ENCODE measurements at places on chromosomes 3 and 15.

GRCh38 chr3:48662145-48662752 lies 437 bp downstream of the CELSR3 start:
- DNase-seq, result no peak

DNA sequence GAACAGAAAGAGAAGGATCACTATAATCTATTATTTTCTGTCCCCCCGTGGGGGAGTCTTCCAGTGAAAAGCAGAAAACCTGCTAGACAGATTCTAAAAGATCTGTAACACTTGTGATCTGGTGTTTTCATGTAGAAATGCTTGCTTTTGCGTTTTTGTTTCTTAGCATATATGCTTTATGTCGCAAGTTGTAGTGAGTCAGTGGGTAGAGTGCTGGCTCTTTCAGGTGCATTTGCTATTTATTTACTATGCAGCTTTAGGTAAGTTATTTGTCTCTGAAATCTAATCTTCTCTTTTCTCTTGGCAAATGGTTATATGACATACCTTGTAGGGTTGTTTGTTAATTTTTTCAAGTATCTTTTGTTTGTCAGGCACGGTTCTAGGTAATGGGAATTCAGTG lies 9.4 kb downstream of the AKAP13 start:
- no peak for DNase-seq

DNA sequence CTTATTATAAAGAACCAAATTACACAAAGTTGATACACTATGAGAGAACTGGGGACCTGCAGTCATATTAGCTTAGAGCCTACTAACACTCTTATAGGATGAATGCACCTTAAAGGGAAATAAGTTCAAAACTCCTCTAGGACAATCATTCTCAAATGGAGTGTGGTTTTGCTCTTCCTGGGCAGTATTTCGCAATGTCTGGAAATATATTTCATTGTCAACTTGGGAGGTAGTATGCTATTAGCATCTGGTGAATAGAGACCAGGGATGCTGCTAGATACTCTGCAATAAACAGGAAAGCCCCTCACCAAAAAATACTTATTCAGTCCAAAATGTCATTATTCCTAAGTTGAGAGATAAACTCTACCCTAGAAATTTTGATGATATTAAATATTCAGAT lies 451.4 kb upstream of the ARPP21 start:
- no peak for DNase-seq

DNA sequence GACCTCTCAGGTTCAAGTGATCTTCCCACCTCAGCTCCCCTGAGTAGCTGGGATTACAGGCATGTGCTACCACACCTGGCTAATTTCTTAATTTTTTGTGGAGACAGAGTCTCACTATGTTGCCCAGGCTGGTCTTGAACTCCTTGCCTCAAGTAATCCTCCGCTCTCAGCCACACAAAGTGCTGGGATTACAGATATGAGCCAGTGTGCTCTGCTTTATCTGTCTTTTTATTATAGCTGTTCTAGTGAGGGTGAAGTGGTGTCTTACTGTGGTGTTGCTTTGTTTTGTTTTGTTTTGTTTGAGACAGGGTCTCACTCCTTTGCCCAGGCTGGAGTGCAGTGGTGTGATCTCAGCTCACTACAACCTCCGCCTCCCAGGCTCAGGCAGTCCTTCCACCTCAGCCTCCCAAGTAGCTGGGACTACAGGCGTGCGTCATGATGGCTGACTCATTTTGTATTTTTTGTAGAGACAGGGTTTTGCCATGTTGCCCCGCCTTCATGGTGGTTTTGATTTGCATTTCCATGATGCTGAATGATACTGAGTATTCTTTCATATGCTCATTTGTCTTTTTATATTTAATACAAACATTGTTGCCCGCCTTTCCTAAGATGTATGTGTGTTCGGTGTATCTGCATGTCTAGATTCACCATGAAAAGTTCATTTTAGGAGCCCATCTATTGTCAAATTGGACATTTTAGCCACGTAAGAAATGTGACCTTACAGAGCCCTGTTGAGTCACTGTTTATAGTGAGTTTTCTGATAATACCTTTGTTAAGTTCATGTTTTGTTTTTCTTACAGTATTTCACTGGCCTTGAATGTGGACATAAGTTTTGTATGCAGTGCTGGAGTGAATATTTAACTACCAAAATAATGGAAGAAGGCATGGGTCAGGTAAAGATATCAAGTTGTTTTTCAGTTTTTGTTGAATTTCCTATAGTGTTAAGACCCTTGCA lies 80.6 kb downstream of the ARIH1 start:
- DNase-seq, result no peak

Measured in stimulated activated CD4-positive, alpha-beta T cell treated with anti-CD3 and anti-CD28 coated beads, Interleukin-1b, Interleukin-23, amount 100 ng/mL, for 24 hours (primary cell).